ENCODE measurements at places on chromosomes 12 and 14.

GRCh38 chr14:79265366-79265946, 945.8 kb downstream of the DIO2 start:
- DNase-seq: no peak

DNA sequence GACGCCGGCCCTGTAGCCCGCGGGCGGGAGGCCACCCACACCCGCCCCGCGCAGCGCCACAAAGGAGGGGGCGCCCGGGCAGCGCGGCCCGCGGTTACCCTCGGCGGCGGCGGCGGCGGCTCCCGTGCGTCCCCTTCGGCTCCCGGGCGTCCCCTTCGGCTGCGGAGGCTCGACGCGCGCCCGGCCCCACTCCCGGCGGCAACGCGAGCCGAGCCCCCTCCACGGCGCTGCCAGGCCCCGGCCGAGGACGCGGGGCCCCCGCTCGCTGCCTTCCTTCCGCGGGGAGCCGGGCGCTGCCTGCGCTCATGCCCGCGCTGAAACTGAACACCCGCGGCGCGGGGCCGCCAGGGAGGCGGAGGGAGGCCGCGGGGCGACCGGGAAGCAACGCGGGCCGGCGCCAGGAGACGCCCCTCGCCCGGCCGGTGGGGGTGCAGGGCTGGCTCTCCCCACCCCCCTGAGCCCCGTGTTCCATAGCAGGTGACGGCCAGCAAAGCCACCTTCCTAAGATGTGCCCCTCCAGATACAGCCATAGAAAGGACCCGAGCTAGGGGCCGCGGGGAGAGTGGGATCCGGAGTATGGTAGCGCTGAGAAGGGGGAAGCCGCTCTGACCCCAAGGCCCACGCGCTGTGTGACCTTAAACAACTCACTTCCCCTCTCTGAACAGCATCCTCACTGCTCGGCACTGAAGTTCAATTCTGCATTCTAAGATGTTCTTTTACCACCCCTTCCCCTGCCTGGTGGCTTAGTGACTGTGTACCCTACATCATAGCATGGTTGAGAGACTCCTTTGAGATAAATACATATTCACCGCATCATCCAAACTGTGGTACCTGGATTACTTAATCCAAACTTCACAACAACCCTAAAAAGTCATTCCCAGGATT, 42.8 kb downstream of the KDM2B start:
- DNase-seq: no peak

DNA sequence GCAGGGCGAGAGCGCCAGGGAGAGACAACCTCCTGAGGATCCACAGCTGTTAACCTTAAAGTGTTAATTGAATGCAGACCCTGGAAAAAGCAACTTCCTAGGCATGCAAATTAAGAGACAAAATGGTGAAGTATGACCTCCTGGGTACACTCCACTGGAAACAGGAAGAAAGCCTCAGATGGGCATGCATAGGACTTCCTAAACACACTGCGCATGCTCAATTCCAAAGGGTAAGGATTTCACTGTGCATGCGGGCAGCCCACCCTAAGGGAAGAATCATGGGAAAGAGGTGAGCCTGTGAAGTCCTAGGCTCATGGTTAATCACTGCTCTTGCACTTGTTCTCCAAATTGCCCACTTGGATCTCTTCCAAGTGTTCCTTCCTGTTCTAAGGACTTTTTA, 80.5 kb upstream of the CAPRIN2 start:
- no peak for DNase-seq

DNA sequence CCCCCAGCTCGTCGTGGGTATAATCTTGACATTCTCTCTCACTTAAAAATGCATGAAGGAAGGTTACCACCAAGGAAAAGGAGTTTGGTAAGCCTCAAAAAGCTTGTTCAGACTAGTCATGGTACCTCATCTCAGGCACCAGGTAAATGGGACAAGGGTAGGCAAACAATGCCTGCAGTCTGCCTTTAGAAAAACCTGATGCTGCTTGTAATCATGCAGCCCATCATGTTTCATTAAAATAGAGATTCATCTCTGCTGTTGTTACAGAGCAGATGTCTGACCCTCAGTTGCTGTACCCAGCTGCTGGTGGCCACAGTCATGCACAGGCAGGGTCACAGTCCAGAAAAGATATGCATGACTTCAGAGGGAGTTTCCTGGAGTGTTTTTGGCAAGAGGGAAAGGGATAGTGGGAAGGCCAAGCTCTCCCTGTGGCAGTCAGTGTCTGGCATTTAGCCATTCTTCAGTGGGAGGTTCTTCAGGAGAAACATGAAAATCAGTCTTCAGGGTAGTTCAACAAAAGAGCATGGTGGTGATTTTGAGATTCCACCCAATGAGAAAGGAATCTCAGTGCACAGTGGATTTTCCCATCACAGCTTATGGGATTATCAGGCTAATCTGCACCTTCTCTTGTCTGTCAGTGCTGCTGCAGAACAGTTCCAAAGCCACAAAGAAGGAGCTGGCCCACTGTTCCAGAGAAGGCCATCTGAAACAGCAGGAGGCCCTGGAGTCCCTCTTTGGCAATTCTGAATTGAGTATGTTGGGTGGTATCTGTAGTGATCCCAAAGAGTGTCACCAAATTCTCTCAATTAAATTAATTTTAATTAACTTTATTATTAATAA, 202.7 kb upstream of the FRMD6 start:
- no peak for DNase-seq

- no peak for DNase-seq
Observed at GRCh38 chr12:4817880-4818279, 91.8 kb upstream of the KCNA1 start.

DNA sequence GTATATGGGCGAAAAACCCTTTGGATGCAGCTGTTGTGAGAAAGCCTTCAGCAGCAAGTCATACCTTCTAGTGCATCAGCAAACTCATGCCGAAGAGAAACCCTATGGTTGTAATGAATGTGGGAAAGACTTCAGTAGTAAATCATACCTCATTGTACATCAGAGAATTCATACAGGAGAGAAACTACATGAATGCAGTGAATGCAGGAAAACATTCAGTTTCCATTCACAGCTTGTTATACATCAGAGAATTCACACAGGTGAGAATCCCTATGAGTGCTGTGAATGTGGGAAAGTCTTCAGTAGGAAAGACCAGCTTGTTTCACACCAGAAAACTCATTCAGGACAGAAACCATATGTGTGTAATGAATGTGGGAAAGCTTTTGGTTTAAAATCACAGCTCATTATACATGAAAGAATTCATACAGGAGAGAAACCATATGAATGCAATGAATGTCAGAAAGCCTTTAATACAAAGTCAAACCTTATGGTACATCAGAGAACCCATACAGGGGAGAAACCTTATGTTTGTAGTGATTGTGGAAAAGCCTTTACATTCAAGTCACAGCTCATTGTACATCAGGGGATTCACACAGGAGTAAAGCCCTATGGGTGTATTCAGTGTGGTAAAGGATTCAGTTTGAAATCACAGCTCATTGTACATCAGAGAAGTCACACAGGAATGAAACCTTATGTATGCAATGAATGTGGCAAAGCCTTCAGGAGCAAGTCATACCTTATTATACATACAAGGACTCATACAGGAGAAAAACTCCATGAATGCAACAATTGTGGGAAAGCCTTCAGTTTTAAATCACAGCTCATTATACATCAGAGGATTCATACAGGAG, 21.4 kb downstream of the ZNF268 start:
- no peak for DNase-seq

DNA sequence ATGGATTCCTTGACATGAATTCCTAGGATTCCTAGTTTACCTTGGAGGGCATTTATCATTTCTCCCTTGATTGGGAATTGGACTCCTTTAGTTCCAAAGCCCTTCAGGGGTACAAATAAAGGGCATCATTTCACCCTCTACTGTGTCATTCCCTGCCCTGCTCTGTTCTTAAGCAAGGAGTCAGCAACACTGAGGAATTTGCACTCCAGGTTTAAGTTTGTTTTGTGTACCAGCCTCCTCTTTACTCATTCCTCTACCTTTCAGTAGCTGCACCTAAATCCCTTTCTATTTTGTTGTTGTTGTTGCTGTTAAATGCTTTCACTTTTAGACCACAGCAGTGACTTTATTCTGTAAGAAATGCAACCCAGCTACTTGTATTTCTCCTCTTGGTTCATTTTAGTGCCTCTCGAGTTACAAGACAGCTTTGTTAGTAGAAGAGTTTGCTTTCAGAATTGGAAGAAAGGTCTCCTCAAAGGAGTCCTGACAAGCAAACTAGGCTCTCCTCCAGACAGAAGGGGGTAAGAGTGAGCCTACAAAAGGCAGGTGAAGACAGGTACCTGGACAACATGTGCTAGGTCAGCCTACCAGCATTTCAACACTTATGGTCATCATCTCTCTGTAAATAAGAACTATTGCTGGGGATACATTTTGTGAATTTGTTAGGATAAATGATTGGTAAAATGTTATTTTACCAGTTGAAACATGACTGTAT, 90.0 kb downstream of the RMST start:
- DNase-seq: no peak
